ENCODE measurements at places on chromosomes 1 and 21.

GRCh38 chr1:115411371-115412063 is 73.5 kb upstream of the NGF start:
- no peak for DNase-seq

DNA sequence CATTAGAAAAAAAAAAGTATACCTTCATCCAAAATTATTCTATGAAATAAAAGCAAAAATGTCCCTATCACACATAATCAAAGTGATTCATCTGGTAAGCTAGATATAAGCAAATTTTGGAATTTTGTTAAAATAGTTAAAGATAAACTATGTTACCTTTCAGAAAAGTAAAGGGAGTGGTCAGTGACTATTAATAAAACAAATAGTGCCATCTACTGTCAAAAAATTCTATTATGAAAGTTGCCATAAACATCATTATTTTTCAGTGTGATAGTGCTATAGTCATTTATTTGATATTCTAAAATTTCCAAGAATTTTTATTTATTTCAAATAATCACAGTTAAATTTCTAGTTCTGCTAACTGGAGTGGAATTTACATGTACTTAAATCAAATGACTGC is 803.7 kb downstream of the KCNT2 start:
- no peak for DNase-seq

GRCh38 chr1:211487082-211487481 is 4.9 kb downstream of the RD3 start:
- DNase-seq, result no peak

- no peak for DNase-seq
These were observed 73.8 kb upstream of the NEK2 start for GRCh38 chr1:211749251-211749650.

- no peak for DNase-seq
These were observed 720.7 kb upstream of the CXADR start for GRCh38 chr21:16792101-16792500.

DNA sequence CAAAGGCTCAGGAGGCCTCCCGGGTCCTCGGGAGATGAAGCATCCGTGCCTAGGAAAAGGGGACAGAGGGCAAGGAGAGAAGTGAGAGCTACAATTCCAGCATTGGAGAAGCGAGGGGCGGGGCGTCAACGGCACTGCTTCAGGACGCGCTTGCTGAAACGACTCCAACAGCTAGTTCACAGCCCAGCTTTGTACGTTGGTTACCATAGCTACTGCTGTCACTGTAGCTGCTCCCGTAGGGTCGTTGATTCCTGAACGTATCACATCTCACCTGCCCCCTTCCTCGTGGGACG is 63.1 kb downstream of the TOR1AIP2 start:
- no peak for DNase-seq

DNA sequence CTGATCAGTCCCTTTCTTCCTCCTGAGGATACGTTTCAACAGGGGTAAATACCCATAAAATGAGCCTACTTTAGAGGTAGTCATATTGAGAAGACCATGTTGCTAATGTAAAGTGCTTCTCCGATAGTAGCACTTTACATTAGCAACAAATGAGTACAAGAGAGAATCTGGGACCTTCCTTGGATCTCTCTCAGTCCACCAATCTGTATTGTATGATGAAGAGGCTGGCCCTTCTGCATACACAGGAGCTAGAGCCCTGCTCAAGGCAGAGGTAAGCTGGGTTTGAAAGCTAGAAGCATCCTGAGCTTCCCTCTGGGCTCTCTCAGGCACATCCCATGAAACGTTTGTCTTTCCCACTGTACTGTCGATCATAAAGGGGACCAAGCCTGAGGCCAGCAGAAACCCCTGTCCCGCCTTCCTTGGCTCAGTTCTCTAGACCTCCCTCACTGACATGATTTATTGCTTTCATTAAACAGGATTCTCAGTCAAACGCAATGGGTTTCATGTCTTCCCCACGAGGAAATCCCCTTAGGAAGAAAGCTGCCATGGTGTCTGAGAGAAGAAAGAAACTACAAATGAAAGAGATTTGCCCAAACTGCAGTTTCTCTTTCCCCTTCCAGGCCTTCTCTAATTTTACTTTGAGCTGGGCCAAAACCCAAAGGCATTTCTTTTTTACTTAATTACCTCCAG is 62.8 kb upstream of the BCAR3 start:
- no peak for DNase-seq

- no peak for DNase-seq
These were observed 186.7 kb upstream of the NFIA start for GRCh38 chr1:60895701-60896100.

DNA sequence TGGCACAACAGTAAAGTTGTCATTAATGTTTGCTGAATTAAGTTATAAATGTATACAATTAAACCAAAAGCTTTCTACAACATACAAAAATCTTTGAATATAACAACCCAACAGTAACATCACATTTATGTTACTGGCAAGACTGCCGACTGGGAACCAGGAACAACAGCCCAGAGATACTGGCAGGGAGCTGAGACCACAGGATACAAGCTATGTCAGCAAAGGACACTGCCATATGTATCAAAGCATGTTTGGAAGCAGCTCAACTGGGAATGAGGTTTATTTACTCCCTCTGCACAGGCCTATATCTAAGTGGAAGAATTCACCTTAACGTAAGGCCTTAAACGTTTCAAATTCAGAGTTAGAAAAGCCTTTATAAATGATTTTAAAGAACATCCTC is 50.4 kb downstream of the ARHGAP29 start:
- DNase-seq, result no peak

DNA sequence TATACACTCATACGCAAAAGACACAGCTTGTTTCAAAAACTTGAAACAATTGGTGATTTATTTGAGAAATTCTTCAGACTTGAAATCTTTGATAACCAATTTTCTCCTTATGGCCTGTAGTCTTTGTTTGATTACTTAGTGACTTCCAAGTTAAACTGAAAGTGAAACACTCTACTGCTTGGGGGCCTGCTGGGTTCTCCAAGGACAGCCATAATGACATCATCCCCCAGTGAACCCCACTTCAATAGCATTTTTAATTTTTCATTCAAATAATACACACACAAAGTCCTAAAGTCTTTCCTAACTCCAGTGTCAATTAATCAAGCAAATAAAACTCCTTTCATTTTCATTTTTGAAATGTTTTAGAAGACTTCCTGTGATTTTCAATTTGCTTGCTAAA is 59.2 kb downstream of the KRTAP19-8 start:
- DNase-seq, result no peak

GRCh38 chr1:183195142-183195574 is 9.1 kb downstream of the LAMC2 start:
- DNase-seq, result no peak

- DNase-seq, result peak; percentile 61
These were observed 771 bp downstream of the RABGAP1L start for GRCh38 chr1:174160109-174160473.

GRCh38 chr1:22275626-22276395 is 132.9 kb upstream of the WNT4 start:
- DNase-seq, result peak; percentile 6

GRCh38 chr1:203078478-203078877 is 7.3 kb downstream of the MYOG start:
- DNase-seq, result no peak

DNA sequence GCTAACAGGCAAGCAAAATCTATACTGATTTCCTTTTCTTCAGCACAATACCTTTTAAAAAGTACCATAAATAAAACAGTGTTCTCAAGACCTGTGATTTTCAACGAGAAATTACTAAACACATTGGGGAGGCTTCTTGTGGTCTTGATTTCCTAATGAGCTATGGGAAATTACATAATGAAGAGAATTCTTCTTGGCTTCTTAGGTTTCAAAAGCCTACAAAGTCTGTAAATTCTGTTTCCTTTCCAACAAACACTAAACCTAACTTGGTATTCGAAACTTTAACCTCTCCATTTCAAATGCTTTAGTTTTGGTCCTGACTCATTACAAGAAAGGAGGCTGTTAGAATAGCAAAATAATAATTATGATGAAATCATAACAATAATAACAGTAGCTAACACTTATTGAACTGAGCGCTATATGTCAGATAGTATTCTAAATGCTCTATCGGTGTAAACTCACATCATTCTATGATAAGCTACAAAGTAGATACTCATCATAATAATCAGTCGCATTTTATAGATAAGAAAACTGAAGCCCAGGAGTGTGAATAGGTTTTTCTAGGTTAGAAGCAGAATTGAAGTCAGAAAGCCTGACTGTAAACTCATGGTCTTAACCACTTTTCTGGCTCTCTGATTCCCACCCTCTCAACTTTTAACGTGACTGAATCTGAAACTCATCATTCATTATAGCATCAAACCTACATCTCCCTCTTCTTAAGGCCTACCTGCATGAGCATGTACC is 486.7 kb downstream of the SMYD3 start:
- no peak for DNase-seq

- DNase-seq, result no peak
These were observed 58.5 kb downstream of the KIF26B start for GRCh38 chr1:245213066-245213831.

DNA sequence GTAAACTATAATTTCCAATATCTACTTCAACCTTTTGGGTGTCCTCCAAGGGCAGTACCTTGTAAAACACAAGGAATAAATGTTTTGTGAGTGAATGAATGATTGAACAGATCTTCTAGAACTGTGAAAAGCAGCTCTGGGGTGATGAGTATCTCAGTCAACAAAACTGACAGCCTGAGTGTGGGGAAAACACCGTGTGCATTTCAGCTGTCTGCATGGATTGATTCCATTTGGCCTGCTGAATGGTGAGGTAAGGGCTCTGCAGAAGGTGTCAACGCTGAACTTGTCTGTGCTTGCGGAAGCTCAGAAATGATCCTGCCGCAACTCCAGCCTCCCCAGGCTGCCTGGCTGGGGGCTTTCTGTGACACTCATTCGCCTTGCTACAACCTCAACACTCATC is 7.4 kb upstream of the AGMAT start:
- DNase-seq, result no peak

GRCh38 chr1:10211805-10212410 is 1.5 kb downstream of the KIF1B start:
- no peak for DNase-seq

DNA sequence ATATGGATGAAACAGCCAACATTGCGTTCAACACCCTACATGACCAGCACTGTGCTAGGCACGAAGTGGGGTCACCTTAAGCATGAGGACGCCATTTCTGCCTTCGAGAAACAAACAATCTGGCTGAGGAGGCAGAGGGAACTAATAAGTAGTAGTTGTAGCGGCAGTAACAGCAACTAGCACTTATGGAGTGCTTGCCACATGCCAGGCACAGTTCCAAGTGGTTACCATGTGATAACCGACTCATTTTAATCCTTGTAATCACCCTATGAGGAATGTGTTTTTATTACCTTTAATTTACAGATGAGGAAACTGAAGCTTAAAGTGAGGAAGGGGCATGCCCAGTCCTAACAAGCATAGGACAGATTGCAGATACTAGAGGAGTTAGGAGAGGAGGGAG is 33.7 kb downstream of the KCND3 start:
- DNase-seq, result no peak

GRCh38 chr1:30277911-30278310 is 445.5 kb downstream of the MATN1 start:
- no peak for DNase-seq

- DNase-seq, result no peak
These were observed 1.3 kb upstream of the PATJ start for GRCh38 chr1:61740751-61741700.
